ENCODE measurements at places on chromosomes 3 and 15.

- no peak for DNase-seq
Measured at GRCh38 chr3:190877925-190878324, 15.4 kb upstream of the GMNC start.

GRCh38 chr3:179189759-179190158, 41.6 kb downstream of the PIK3CA start:
- no peak for DNase-seq

DNA sequence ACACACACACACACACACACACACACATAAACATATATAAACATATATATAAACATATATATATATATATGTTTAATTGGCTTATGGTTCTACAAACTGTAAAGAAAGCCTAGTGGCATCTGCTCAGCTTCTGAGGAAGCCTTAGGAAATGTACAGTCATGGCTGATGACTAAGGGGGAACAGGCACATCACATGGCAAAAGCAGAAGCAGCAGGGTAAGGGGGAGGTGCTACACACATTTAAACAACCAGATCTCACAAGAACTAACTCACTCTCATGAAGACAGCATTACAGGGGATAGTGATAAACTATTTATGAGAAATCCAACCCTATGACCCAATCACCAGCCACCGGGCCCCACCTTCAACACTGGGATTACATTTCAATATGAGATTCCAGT, 922.9 kb downstream of the SI start:
- DNase-seq: no peak

- no peak for DNase-seq
Measured at GRCh38 chr3:86388820-86389219, 602.1 kb downstream of the VGLL3 start.

GRCh38 chr15:92661956-92662355, 6.4 kb upstream of the FAM174B start:
- no peak for DNase-seq

DNA sequence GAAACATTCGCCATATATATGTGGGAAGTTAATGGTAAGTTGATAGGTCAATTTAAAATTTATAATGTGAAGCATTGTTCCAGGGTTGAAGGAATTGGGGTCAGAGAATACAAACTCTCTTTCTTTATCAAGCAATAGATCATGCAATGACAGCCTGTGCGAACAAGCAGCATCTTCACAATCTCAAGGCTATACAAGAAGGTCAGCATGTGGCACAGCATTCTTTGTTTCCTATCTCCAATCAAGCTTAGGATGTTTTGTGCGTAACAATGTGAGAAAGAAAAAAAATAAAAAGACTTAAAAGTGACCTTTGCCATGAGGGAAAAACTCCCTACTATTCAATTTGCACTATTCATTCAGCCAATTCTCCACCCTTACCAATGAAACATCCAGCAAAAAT, 288.1 kb upstream of the NECTIN3 start:
- DNase-seq: no peak

- no peak for DNase-seq
Measured at GRCh38 chr3:72680766-72681165, 167.5 kb downstream of the SHQ1 start.

- no peak for DNase-seq
Measured at GRCh38 chr3:102614585-102614984, 179.8 kb downstream of the ZPLD1 start.

- no peak for DNase-seq
Measured at GRCh38 chr3:179073816-179074215, 2.2 kb upstream of the ZMAT3 start.

GRCh38 chr15:60945196-60945595, 283.9 kb downstream of the RORA start:
- no peak for DNase-seq

DNA sequence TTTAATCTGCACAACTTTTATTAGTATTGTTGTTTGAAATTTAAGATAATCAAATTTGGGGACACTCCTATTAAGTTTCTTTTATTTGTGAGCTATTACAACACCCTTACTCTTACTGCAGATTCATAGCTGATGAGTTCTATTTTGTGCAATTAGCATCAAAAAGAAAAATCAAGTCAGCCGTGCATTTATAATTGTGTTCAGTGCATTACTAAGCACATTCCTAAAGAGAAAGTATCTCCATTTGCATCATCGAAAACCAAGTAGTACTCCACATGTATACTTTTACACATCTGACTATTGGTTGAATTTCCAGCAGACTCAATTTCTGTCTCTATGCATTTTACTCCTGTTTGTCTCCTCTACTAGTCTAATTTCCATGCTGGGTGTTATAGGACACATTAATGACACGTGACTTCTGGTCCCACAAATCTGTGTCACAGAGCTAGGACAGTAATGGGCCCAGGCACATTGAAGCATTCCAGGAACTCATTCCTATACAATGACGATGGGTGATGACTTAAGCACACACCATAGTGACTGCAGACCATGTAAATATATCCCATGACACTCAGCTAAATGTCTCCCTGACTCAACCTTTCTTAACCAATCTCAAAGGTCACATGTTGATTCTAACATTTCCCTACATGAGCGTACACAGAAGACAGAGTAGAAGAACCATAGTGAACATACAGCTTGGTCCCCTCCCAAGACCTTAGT, 477.5 kb downstream of the LPP start:
- DNase-seq: no peak

DNA sequence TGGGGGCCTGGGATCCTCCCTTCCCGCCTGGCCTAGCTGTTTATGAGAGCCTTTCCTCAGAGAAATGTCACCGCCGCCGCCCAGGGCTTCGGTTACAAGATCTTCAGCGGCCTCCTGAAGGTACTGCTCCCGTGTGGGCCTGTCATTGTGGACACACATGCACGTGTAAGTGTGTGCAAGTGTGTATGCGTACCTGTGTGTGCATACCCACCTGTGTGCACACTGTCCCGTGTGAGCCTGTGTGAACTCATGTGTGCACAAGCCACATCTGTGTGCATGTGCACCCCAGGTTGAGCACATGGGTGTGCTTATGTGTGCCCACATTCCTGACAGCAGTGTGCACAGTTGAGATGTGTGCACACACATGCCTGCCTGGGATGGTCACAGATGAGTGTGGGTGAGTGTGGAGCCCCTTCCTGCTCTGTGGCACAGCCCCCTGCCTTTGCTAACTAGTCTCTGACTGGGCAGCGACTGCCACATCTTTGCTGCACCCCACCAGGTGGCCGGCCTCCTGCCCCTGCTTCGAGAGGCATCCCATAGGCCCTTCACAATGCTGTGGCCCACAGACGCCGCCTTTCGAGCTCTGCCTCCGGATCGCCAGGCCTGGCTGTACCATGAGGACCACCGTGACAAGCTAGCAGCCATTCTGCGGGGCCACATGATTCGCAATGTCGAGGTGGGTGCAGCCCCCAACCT, 14.1 kb downstream of the NT5DC2 start:
- no peak for DNase-seq

GRCh38 chr15:60096157-60096556, 92.0 kb downstream of the FOXB1 start:
- DNase-seq: no peak

GRCh38 chr15:88802250-88802990, 816 bp upstream of the ACAN start:
- DNase-seq: no peak

GRCh38 chr3:105533960-105534359, 167.3 kb downstream of the ALCAM start:
- DNase-seq: no peak

DNA sequence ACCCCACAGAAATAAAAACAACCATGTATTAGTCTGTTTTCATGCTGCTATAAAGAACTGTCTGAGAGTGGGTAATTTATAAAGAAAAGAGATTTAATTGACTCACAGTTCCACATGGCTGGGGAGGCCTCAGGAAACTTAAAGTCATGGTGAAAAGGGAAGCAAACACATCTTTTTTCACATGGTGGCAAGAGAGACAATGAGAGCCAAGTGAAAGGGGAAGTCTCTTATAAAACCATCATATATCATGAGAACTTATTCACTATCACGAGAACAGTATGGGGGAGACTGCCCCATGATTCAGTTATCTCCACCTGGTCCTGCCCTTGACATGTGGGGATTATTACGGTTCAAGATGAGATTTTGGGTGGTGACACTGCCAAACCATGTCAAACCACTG, 141.5 kb downstream of the ZMAT3 start:
- DNase-seq: no peak

- no peak for DNase-seq
Measured at GRCh38 chr15:67670647-67671305, 128.3 kb downstream of the MAP2K5 start.

- DNase-seq: peak; percentile 73
Measured at GRCh38 chr15:41115652-41116115, 396 bp downstream of the INO80 start.

DNA sequence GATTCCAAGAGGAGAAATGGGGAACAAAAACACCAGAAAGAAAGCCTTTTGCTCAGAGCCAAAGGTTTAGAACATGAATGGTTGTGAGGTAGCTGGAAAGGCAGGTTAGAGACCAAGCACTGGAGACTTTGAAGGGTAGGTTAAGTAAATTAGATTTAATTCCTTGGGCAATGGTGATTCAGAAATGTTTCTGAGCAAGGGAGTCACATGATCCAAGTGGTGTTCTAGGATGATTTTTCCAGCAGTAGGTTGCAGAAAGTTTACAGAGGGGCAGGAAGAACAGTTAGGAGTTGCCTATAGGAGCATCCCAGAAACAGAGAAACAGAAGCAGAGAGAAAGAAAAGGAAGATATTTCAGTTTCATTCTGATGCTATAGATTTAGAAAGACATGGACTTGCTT, 139.8 kb downstream of the WDR76 start:
- no peak for DNase-seq

DNA sequence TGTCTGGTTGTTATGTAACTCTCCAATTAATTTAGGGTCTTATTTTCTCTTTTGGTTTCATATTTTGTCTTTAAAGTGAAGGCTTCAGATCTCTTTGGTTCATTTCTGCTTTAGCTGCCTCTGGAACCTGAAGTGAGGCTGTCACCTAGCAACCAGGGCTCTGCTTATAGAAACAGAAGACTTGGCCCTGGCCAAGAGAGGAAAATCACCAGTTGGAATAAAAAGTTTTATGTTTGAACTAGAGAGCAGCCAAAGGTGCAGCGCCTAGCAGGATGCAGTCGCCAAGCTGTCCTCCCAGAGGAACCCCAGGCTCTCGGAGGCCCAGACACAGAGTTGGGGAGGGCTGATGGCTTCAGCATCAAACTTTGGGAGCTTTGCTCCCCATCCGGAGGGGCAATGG, 41.1 kb downstream of the LYZL4 start:
- DNase-seq: no peak

- DNase-seq: no peak
Measured at GRCh38 chr3:150296123-150296735, 111.9 kb upstream of the TSC22D2 start.

GRCh38 chr3:23113455-23114171, 89.5 kb upstream of the UBE2E2 start:
- DNase-seq: no peak

DNA sequence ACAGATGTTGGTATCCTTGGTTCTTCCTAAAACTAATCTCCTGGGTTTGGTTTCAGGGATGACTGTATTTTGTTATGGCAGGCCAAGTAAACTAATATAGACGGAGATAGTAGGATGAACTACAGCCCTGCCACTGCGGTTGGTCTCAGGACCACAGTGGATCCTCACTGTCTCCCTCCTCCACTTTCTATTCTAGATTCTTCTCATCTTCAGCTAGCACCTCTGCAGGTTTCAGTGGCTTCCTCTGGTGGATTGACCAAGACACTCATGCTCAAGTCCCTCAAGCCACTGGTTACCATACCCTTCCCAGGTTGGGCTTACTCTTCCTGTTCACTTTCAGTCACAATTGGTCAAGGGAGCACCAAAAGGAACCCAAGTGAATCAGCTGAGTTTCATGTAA, 71.1 kb upstream of the CLDN18 start:
- no peak for DNase-seq

DNA sequence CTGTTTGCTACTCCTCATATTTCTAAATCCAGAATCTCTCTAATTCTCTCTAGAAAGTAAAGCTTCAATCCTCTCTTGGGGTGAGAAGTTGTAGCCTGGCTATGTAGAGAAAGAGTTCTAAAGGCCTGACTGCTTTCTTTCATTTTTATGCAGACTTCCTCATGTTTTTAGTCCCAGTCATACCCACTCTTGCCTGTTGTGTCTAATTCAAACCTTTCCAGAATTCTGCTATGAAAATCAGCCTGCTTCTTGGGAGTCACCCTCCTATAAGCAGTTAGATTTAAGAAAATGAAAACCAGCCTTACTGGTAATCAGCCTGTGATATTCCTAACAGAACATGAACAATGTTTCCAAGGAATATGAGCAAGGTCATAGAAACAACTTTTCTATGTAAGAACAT, 14.8 kb upstream of the ZNF639 start:
- no peak for DNase-seq

DNA sequence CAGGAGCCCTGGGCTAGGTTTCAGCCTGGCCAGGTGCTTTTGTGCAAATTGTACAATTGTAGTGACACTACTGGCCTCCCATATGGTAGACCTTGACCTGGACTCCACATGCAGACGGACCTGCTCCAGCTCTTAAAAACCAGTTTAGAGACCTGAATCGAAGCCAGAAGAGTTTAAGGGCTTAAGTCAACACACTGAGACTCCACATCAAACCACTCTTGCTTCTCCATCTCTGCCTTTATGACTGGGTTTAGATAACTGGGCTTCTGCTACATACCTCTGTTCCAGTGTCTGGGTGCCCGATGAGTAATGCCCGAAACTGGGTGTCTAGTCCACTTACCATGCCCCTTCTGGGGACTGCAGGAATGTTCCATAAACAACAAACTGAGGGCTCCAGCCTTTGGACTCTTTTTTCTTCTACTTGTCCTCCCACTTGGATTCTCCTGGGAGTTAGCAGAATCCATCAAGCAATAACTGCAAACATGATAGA, 32.8 kb downstream of the TMEM212 start:
- no peak for DNase-seq

GRCh38 chr3:56157693-56158362, 310.4 kb downstream of the ERC2 start:
- DNase-seq: no peak

DNA sequence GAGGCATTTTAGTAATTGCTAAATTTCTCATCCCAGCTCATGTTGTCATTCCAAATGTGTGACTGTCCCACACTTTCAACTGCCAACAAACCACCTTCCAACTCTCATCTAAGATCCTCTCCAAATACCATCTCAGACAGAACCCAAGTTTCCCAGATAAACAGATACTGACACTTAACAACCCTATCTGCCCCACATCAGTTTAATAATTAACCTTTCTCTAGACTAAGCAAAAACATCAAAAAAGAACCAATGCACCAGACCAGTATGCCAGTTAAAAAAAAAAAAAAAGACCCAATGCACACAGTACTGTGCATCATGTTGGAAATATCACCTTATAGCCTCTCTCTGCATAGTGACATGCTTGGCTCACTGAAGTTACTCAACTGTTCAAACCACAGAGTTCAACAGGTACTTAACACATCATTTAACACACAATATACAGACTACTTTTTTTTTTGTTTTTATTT, 5.5 kb downstream of the SFMBT1 start:
- no peak for DNase-seq

GRCh38 chr3:101544161-101544850, 17.4 kb upstream of the TRMT10C start:
- DNase-seq: no peak

- DNase-seq: no peak
Measured at GRCh38 chr3:1848935-1849334, 249.7 kb upstream of the CNTN4 start.

- DNase-seq: no peak
Measured at GRCh38 chr15:100760357-100760903, 119.2 kb upstream of the ALDH1A3 start.
